ENCODE measurements at places on chromosomes 16 and 17.

GRCh38 chr16:80577485-80578280 is 36.9 kb downstream of the DYNLRB2 start:
- peak; percentile 4 for DNase-seq

- DNase-seq = peak; percentile 66
Observed at GRCh38 chr17:2898255-2898926, 102.2 kb downstream of the RAP1GAP2 start.

DNA sequence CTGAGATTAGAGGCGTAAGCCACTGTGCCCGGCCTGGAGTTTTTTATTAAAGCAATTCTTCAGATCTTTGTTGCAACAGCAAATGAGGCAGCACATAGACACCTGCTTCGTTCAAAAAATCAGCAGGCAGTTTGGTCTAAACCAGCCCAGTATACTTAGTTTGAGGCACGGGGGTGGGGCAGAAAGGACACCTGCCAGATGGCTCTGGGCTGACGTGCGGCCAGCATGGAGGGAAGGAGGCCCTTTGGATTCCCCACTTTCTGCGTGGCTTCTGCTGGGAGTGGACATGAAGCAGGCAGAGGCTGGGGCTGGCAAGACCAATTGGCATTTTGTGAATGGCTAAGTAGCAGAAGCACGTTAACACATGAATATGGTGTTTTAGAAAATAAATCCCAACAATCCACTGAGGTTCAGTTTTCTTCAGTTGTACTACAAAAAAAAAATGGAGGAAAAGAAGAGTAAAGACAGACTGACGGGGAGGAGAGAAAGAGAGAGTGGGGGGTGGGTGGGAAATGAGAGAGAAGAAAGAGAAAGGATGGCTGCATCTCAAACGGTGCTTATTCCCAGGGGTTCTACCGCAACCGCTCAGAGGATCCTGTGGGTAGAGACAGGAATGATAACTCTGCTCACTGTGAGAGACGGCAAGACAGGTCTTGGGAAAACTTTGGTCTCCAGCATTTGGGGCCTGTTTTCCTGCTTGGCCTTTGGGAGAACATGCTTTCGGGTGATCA is 16.3 kb downstream of the C16orf46 start:
- DNase-seq = no peak

DNA sequence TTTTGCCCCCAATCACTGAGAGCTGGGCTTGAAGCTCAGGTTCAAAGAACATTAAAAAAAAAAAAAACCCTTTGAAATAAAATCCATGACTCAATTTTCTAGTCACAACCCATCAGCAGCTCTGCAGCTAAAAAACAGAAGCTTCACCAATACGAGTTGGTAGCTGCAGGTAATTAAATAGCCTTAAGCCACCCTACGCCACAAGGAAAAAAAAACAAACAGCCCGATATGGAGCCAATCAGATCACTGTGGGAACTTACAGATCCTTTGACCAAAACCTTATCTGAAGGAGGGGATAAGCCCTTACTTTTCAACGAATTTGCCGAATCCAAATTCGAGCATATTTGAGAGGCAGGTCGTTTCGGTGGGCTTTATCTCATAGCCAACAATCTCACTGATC is 69.3 kb downstream of the DNAH3 start:
- no peak for DNase-seq

- no peak for DNase-seq
Observed at GRCh38 chr17:40623419-40624210, 24.0 kb downstream of the SMARCE1 start.

DNA sequence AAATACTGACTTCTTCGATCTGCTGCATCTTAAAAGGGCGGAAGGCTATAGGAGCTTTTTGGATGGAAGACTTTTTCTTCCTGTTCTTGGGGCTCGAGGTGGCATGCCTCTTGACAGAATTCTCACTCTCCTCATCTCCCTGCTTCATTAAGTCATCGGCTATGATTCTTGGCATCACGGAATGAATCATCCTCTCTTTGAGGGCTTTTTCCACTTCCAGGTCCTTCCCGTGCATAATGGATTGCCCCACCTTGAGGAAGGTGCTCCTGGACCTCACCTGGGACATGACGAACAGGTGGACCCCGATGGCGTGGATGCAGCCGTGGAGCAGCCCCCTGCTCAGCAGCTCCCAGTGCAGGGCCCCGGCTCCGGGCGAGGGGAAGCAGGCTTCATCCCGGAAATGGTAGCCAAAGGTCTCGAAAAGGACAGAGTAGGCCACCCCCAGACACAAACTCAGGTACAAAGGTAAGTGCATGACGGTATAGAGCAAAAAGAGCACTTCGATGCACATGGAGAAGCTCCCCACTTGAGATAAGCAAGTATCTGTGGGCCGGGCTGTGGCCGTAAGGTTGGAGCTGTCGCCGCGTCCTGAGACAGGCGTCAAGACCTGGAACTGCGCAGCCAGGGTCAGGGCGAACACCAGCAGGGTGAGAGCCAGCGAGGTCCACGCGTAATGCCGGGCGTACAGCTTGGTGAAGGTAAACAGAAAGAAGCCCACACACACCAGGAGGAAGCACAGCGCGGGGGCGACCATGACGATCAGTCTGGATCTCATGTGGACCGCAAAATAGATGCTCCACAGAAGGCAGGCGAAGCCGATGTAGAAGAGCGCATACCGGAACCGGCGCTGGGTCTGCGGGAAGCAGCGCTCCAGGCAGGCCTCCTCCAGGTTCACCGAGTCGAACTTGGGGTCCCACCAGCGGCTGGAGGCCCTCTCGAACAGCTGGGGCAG is 1.7 kb downstream of the ADCY9 start:
- no peak for DNase-seq

DNA sequence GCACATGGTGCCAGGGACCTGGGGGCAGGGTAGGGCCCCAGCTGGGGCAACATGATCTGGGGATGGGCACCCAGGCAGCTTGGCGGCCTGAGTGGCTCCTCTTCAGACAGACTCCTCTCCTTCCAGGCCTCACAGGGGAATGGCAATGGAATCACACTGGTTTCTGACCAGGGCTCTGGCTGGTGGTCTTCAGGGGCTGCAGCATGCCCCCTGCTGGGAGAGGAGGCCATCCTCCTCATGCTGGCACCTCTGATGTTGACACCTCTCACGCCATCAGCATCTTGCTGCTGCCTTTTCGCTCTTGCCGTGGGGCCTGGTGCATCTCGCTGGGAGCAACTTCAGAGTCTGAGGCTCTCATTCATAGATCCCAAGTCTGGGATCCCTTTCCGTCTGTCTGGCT is 11.2 kb upstream of the GFOD2 start:
- DNase-seq = no peak

All from NCI-H510A treated with DMSO at 0.1 percent for 48 hours (cell line).